ENCODE measurements at places on chromosomes 7 and 10. TPM values are rescaled to one million over a fixed set of nuclear protein-coding genes. Genes with fewer than 3 reads are reported as not detected.

- no peak for DNase-seq
- no peak overlapping the region for H3K27ac ChIP-seq
- H3K4me1 ChIP-seq: no peaks in the 10 kb centered on the region
- no peaks in the 10 kb centered on the region for H3K27me3 ChIP-seq
These were observed 50.9 kb downstream of the ANK3 start for GRCh38 chr10:60338786-60339185.

GRCh38 chr10:44102726-44103255 is 282.1 kb downstream of the CXCL12 start:
- no peak overlapping the region for H3K4me3 ChIP-seq
- H3K4me1 ChIP-seq: no peaks in the 10 kb centered on the region

DNA sequence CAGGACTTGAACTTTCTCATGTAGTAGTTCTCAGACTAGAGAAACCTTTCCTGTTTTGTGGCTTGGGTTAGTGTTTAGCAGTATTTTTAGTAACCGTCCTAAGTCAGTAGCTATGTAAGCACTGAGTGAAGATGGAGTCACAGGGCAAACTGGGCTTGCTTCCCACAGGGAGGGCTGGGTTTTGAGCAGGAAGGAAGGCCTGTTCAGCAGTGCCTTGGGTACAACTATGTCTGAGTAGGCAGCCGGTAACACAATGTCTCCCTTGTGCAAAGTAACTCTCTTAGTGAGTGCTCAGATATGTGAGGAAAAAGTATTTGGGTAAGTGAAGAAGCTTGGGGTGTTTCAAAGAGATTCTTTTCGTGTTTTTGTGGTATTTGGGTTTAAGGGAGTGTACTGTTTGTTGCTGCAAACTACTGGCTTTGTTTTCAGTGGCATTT is 96.4 kb downstream of the CCSER2 start:
- peaks cover 2% of the 10 kb centered on the region for H3K36me3 ChIP-seq
- no peak overlapping the region for H3K4me3 ChIP-seq
- no peaks in the 10 kb centered on the region for H3K27me3 ChIP-seq
- H3K27ac ChIP-seq: no peak overlapping the region
- H3K4me1 ChIP-seq: no peaks in the 10 kb centered on the region
- no peak for DNase-seq

SLC39A12 gene
- not detected for total RNA-seq

DNA sequence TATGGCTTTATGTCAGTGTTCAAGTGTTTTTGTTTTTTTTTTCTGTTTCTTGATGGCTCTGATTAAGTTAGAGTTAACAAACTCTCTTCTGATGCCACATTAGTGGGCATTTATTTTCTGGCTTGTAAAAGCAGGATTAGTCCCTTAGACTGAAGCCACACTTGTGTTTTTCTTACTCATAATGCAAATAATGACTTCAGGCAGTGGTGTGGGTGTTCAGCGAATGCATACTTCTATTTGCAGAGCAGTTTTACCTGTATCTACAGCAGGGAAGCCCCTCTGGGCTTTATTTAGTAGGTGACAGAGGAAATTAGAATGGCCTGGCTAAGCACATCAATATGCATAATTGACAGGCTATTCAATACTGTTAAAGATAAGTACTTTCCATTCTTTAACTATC is 79.9 kb downstream of the CNNM2 start:
- no peak overlapping the region for H3K4me3 ChIP-seq
- H3K36me3 ChIP-seq: no peaks in the 10 kb centered on the region
- DNase-seq: no peak
- H3K27ac ChIP-seq: no peak overlapping the region
- no peaks in the 10 kb centered on the region for H3K27me3 ChIP-seq

All from B cell (primary cell).